ENCODE measurements at places on chromosomes 13 and 19. TPM values are rescaled to one million over a fixed set of nuclear protein-coding genes. Genes with fewer than 3 reads are reported as not detected.

The ELOF1 gene
- 118 TPM for polyA plus RNA-seq

The CFAP97D2 gene
- polyA plus RNA-seq: not detected

The CNMD gene
- polyA plus RNA-seq: not detected

The FFAR3 gene
- polyA plus RNA-seq: not detected

The LYPD3 gene
- 43.1 TPM for polyA plus RNA-seq

The KCNK6 gene
- polyA plus RNA-seq: 22.0 TPM

The RNF225 gene
- not detected for polyA plus RNA-seq

The ZNF763 gene
- 0.34 TPM for polyA plus RNA-seq

The CALM3 gene
- polyA plus RNA-seq: 220 TPM

The KIR2DL1 gene
- not detected for polyA plus RNA-seq

The CCDC70 gene
- not detected for polyA plus RNA-seq

The NOP53 gene
- polyA plus RNA-seq: 128 TPM

The CCL25 gene
- polyA plus RNA-seq: not detected

- no peak for DNase-seq
Measured at GRCh38 chr13:106381091-106381490, 154.4 kb downstream of the EFNB2 start.

GRCh38 chr19:10317857-10318462 lies 2.1 kb upstream of the FDX2 start:
- no peak for DNase-seq

GRCh38 chr13:28179974-28180373 lies 41.6 kb downstream of the PAN3 start:
- no peak for DNase-seq

- DNase-seq: no peak
Measured at GRCh38 chr13:95381212-95381527, 79.9 kb upstream of the ABCC4 start.

GRCh38 chr13:109196948-109197347 lies 567.5 kb downstream of the MYO16 start:
- no peak for DNase-seq

GRCh38 chr19:2337329-2337707 lies 8.8 kb downstream of the SPPL2B start:
- no peak for DNase-seq

GRCh38 chr19:2207991-2208860 lies 27.9 kb downstream of the PLEKHJ1 start:
- no peak for DNase-seq

DNA sequence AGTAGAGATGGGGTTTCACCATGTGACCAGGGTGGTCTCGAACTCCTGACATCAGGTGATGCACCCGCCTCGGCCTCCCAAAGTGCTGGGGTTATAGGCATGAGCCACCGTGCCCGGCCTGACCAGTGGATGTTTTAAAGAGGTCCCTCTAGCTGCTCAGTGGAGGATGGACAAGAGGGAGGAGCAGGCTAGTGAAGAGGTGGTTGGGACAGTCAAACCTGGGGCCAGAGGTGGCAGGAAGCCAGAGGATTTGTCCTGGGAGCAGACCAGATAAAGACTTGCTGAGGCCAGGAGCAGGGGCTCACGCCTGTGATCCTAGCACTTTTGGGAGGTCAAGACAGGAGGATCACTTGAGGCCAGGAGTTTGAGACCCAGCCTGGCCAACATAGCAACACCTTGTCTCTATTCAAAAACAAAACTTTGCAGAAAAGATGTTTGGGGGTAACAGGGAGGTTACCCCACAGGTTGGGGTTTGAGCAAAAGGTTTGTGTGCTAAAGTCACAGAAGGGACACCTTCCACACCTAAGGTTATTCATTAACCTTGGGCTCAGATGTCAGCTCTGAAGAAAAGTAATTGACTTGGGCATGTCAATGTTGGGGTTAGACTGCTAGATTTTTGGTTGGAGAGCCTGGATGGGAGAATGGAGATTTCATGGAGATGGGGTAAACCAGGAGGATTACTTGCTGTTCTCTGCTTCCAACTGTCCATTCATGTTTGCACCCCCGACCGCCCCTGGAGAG lies 9.0 kb downstream of the BCAM start:
- no peak for DNase-seq

DNA sequence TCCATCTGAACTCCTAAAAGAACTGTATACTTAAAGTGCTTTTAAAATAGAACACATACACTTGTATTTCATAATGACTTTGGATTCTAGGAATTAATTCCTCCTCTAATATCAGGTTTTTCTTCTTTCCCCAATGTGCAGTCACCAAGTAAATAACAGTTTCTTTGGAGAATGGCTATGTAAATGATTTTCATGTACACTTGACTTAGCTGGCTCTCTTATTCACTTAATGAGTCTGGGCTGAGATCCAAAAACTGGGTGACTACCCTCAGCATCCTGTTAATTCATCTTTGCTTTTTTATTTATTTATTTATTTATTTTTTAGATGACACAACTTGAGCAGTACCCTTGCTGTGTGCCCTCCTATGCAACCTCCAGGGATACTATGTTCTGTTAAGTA lies 1003.7 kb downstream of the SLITRK1 start:
- DNase-seq: peak; percentile 49

- no peak for DNase-seq
Measured at GRCh38 chr19:54530866-54531265, 28.2 kb downstream of the LAIR2 start.

DNA sequence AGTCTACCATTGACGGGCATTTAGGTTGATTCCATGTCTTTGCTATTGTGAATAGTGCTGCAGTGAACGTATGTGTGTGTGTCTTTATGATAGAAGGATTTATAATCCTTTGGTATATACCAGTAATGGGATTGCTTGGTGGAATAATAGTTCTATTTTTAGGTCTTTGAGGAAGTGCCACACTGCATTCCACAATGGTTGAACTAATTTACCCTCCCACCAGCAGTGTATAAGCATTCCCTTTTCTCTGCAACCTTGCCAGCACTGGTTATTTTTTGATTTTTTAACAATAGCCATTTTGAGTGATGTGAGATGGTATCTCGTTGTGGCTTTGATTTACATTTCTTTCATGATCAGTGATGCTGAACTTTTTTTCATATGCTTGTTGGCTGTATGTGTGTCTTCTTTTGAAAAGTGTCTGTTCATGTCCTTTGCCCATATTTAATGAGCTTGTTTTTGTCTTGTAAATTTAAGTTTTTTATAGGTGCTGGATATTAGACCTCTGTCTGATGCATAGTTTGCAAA lies 37.5 kb downstream of the RFC3 start:
- DNase-seq: no peak

DNA sequence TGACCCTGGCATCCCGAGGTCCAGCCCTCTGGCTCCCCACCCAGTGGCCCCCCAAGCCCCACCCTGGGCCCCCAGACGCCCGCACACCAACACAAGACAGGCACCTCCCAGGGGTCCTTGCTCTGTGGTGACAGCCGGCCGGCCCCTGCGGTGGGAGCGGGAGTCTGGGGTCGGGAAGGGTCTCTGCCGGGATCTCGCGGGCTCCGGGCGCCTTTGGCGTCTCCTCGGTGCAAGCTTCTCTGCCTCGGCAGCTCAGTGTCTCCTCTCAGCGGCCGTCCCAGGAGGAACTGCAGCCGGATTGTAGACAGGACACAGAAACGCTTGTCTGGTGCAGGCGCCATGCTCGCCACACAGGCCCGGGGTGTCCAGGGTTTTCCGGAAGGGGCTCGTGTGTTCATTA lies 43.7 kb downstream of the TMEM255B start:
- DNase-seq: no peak

DNA sequence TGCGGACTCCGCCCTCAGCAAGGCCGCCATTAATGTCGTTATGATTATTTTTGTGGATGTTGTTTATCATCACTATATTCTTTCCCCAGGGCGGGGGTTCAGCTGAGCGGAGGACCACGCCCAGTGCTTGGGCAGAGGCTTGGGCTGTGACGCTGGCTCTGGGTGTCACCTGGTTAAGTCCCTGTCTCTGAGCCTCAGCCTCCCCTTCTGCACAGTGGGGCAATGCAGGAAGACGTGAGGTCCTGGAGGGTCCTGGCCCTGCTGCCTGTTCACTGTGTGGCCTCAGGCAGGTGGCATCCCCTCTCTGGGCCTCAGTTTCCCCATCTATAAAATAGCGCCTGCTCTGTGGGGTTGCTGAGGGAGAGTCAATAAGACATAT lies 32.5 kb downstream of the NFIC start:
- no peak for DNase-seq

GRCh38 chr13:111422348-111422747 lies 101.9 kb downstream of the TEX29 start:
- no peak for DNase-seq

- no peak for DNase-seq
Measured at GRCh38 chr13:64041296-64041695, 2625.6 kb upstream of the PCDH20 start.

- DNase-seq: no peak
Measured at GRCh38 chr19:44113784-44114390, 688 bp downstream of the ZNF225 start.

DNA sequence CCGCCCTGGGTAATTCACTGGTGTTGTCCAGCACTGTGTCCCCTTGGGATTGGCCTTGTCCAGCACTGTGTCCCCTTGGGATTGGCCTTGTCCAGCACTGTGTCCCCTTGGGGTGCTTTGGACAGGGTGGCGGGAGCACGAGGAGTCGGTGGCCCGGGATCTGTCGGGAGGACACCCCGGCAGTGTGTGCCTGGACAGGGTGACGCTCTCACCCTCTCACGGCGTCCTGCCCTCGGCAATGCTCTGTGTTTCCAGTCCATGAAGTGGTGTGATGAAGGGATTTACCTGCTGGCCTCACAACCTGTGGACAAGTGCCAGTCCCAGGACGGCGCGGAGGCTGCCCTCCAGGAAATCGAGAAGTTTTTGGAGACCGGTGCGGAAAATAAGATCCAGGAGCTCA lies 29.9 kb upstream of the F7 start:
- no peak for DNase-seq

DNA sequence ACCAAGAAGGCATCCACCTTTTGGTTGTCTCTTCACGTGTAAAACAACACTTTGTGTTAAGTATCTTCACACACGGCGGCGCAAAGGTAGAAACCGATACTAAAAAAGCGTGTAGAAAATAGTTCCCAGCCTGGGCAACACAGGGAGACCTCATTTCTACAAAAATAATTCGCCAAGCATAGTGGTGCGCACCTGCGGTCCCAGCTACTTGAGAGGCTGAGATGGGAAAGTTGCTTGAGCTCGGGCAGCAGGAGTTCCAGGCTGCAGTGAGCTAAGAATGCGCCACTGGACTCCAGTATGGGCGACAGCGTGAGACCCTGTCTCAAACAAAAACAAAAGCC lies 573 bp upstream of the ERCC5 start:
- no peak for DNase-seq

DNA sequence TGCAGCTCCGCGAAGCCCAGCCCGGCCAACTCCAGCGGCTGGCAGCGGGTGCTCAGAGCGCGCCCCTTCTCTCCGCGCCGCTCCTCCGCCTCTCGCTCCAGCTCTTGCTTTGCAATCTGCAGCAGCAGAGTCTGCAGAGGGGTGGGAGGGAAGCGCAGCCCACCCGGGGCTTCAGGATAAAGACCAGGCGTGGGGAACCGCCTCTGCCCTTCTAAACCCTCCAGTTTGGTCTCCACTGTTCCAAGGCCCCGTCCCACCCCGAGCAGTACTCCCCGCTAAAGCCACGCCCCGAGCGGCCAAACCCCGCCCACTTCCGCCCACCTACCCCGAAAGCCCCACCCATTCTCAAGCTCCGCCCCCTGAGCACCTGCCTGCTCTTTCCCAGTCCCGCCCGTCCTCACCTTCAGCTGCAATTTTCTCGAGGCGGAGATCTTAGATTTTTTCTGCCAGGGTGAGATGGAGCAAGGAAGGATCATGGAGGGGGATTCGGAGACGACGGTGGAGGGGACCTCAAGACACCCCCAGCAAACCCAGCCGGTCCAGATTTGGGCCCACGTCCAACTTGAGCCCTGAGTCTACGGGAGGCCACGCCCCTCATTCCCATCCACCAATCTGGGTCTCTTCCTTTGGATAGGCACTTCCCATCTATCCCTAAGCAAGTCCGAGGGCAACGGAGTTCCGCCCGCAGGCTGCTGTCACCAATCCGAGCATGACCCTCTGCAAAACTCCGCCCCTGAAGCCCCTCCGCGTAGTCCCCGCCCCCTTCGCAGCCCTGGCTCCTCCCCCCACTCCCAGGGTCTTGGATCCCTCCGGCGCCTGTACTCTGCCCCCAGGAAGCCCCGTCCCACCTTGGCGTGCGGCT lies 1.1 kb downstream of the TNNI3 start:
- peak; percentile 50 for DNase-seq

GRCh38 chr19:56119582-56119978 lies 1.5 kb downstream of the ZNF787 start:
- DNase-seq: peak; percentile 52

DNA sequence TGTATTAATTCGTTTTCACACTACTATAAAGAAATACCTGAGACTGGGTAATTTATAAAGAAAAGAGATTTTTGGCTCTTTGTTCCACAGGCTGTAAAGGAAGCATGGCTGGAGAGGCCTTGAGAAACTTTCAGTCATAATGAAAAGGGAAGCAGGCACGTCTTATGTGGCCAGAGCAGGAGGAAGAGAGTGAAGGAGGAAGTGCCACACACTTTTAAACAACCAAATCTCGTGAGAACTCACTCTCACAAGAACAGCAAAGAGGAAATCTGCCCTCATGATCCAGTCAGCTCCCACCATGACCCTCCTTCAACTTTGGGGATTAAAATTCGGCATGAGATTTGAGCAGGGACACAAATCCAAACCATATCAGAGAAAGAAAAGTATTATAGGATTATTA lies 1255.9 kb upstream of the MIR17HG start:
- DNase-seq: no peak

GRCh38 chr13:77872995-77873394 lies 45.6 kb downstream of the EDNRB start:
- DNase-seq: no peak

DNA sequence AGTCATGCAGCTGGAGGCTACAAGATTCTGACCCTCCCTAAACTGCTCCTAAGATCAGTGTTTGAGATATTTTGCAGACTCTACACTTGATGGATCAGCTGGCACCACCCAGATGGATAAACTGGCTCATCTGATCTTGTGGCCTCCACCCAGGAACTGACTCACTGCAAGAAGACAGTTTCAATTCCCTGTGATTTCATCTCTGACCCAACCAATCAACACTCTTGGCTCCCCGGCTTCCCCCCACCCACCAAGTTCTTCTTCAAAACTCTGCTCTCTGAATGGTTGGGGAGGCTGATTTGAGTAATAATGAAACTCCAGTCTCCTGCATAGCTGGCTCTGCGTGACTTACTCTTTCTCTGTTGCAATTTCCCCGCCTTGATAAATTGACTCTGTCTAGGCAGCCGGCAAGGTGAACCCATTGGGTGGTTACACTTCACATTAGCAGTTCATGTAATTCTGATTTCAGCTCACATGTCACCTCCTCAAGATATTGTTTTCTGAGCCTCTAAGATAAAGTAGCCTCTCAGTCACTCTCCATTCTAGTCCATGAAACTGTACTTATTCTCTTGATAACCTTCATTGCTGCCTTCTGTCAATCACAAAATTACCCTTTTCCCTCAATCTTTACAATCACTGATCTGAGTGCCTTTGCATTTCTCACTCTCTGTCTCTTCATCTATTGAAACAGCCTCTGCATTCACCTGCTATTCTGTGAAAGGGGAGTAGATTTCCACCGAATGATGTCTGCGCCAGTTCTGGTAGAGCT lies 9.9 kb upstream of the FPR3 start:
- peak; percentile 72 for DNase-seq
